ENCODE measurements at places on chromosomes 4 and X.
A peak's percentile ranks its signal among the peaks of the same experiment; 100 is the strongest.

DNA sequence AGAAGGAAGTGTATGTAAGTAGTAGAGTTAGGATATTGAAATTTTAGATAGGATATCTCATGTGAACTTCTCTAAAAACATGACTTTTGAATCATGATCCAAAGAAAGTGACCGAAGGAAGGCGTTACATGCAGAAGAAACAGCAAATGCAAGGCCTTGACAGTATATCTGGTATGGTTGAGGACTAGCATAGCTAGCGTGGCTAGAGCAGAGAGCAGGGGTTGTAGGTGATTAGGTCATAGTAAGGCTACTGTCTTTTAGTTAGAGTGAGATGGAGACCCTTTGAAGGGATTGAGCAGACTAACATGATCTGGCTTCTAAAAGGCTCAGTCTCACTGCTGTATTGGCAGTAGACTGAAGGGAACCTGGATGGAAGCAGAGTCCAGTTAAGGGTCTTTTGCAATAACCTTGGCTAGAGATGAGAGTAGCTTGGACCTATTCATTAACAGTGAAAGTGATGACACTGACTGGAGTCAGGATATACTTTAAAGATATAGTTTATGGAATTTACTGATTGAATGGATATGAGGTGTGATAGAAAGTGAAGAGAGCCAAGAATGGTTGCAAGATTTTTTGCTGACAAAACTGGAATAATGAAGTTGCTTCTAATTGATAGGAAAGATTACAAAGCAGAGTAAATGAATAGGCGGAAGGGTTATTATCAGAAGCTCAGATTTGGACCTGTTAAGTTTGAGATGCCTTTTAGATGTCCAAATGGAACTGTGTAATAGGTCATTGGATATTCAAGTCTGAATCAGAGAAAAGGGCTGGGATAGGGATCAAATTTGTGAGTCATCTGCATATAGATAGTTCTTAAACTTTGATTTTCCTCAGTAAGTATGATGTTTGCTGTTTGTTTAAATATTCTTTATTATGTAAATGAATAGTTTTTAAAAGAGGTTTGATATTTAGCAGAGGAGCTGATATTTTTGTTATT, 59.8 kb downstream of the MRPL1 start:
- no peak for DNase-seq

DNA sequence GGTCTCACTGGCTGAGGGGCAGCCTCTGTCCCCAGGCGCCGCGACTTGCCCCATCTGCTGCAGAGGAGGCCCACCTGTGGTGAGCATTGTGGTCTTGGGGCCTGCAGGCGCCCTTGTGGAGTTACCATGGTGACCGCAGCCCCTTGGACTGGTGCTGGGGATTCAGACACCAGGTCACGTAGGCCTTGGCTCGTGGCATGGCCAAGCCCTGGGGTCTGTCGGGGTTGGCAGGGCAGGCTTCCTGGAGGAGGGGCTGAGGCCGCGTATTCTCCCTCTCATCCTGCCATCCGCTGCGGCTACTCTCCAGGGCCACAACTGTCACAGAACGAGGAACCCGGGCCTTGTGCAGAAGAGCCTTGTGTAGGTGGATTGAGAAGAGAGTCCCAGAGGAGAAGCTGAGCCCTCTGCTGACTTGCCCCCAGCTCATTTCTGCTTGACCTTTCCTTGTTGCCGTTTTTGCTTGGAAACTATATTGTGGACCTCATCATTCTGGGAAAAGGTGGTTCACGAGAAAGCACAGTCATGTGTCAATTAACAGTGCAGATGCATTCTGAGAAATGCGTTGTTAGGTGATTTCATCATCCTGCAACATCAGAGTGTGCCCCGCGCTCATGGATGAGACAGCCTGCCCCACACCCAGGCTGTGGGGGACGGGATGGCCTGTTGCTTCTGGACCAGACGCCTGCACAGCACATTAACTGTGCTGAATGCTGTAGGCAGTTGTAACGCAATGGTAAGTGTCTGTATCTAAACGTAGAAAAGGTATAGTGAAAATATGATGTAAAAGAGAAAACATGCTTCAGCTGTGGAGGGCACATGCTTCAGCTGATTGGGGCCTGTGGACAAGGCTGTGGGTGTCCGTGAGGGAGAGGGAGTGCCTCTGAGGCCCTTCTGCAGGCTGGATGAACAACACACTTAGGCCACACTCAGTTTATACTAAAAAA, 38.5 kb downstream of the TRMT44 start:
- DNase-seq, result no peak

GRCh38 chr4:176277162-176277904, 8.3 kb upstream of the ASB5 start:
- peak; percentile 7 for DNase-seq

GRCh38 chrX:112913807-112914206, 73.2 kb upstream of the AMOT start:
- DNase-seq, result no peak

- DNase-seq, result no peak
These were observed 123.9 kb upstream of the PPP3CA start for GRCh38 chr4:101471201-101471600.

- DNase-seq, result no peak
These were observed 169.7 kb downstream of the PALLD start for GRCh38 chr4:168666531-168666930.

GRCh38 chrX:123392921-123393320, 208.8 kb downstream of the GRIA3 start:
- DNase-seq, result no peak

- DNase-seq, result no peak
These were observed 402.9 kb downstream of the PCDH18 start for GRCh38 chr4:137129441-137129840.

- no peak for DNase-seq
These were observed at the start of gene AR for GRCh38 chrX:67543818-67544217. TSS of gene AR (plus strand) at chrX:67544021. CDS start at chrX:67545147, 1,126 bp downstream.

DNA sequence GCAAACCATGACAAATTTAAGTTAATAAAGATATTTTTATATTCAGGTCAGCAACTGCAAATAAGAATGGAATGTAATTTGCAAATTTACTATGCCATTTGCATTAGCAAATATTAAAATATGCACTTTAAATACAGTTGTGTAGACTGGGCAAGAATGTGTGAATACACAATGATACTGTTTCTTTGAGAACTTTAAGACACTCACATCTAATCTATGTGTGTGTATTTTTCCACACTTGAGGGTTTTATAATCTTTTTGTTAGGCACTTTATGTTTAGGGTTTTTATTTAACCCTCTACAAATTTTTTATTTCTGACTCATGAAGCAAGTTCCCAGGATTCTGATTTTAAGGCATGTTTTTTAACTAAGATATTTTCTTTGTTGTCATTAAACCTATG, 23.9 kb upstream of the NDNF start:
- DNase-seq, result no peak

DNA sequence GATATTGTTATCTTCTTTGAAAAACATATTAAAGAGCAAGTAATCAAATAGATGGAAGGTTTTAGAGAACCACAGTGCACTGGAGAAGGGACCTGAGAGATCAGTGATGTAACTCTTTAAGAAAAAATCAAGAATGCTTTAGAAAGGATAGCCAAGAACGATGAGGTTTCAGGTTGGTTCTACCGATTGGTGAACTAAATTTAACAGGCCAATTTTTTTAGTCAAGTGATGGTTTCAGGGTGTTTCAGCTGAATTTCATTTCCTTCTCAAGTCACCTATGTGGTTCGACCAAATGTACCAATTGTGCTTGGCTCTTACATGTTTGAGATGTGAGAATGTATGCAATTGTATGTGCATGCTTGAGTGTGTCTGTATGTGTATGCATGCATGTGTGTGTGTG, 26.5 kb downstream of the HS3ST1 start:
- no peak for DNase-seq

All from stimulated activated CD8-positive, alpha-beta memory T cell treated with anti-CD3 and anti-CD28 coated beads, Interleukin-15, amount 100 ng/mL, for 48 hours (primary cell).